ENCODE measurements at places on chromosomes 12 and 14.

DNA sequence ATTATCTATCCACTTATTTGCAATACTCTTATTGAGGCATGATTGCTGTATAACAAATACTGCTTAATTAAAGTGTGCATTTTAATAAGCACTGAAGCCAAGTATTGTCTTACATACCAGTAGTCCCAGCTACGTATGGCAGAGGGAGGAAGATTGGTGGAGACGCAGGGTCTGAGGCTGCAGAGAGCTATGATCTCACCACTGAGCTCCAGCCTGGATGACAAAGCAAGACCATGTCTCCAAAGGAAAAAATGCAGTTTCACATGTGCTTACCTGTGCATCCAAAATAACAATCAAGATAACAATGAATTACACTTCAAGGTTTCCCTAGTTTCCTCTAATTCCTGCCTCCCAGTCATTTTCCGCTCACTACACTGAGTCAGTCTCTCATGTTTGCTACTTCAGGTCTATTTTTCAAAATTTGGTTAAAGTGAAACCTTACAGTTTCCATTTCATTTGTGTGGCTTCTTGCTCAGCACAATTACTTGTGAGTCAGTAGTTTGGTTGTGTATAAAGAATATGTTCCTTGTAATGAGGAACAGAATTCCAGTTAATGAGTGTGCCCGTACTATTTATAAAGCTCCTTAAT lies 1250.1 kb downstream of the TMEM121 start:
- DNase-seq = no peak

- DNase-seq = peak; percentile 28
These were observed 6.0 kb downstream of the SIX6 start for GRCh38 chr14:60514741-60515491.

DNA sequence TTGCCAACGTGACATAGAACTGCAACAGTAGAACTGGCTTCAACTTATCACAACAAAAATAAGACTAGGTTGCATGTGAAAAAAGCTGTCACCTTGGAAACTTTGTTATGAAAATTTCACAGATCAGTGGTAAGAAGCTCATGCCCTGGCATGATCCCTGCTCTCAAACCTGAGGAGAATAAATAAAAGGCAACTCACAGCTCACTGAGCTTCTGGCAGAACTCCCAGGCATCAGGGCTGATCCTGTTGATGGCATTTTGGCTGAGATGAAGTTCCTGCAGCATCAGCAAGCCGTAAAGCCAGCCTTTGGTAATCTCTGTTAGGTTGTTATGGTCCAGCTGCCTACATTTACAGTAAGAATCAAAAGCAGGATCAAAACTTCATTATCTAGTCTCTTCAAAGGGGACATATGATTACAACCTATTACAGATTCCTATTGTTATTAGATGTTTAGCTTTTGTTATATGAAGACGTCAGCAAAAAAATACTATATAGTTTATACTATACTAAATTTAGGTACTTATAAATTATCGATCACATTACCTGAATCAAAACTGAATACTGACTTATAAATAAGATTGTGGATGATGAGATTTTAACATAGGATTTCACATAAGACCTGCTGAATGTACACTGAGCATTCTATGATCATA lies 32.0 kb downstream of the LRIG3 start:
- DNase-seq = no peak

DNA sequence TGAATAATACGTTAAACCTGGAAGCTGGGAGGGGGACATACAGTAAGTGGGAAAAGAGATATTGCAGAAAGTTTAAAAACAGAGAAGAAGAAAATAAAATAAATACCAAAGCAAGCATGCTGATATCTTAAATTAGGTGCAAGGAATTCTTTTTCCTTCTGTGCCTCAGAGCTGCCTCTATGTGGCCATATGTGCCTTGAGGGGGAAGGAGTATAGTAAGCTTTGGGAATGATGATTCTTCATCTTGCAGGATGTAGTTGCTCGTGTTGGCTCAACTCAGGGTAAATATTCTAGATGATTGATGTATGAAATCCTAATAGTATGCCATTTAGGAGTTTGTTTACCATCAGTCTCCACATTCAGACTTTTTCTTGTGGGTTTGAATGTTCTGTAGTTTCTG lies 251.4 kb downstream of the RGS6 start:
- no peak for DNase-seq

DNA sequence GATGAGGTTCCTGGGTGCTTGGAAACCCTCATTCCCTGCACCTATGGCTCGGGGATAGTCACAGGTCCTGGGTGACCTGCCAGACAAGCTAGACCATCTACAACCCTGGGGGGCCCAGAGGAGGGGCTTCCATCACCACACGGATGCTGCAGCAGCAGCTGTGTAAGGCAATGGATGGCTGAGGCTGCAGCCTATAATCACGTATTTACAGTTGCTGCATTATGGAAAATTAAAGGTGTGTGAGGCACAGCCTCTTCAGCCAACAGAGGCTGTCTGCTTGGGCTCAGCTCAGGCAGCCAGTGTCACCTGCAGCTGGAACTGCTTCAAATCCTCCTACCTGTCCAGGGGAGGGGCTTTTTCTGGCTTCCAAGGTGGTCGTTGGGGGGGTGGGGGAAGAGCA lies 268.1 kb downstream of the CACNA1C start:
- no peak for DNase-seq

- DNase-seq = no peak
These were observed 344.6 kb downstream of the C12orf75 start for GRCh38 chr12:105674871-105675699.

DNA sequence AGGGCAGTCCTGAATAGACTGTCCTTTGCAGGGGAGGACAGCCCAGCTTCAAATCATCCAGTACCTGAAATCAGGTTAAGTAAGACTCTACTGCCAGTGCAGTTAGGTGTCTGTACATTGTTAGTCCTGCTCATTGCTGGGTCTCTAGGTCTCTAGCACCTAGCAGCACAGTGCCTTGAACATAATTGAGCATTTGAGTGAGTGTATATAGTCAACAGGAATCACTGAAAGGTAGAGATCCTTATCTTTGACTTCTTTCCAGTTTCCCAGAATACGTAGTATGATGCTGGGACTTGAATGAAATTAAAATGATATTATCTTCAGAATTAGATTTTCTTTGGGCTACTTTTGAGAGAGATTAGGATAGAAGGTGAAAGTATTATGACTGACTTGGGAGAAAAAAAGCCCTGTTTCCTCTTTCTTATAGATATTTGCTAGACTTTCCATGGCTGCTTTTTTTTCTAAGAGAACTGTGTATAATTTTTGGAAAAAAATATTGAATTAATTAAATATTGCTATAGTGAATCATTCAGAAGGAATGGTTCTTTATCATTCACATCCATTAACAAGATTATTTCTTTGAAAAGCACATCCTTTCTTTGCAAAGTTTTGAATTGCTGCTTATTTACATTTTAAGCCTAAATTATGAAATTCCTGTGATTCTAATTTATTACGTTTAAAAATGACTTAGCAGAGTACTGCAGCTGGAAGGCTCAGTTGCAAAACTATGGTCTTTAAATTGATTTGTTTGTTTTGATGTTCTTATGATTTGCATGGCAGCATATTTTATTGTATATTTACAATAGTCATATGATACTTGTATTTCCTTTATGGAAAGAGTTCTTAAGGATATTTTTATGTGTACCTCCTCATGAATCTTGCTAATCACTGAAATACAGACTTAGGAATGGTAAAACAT lies 51.6 kb downstream of the PPP4R4 start:
- no peak for DNase-seq

GRCh38 chr14:92785667-92786426 lies 8.3 kb upstream of the GOLGA5 start:
- DNase-seq = no peak

DNA sequence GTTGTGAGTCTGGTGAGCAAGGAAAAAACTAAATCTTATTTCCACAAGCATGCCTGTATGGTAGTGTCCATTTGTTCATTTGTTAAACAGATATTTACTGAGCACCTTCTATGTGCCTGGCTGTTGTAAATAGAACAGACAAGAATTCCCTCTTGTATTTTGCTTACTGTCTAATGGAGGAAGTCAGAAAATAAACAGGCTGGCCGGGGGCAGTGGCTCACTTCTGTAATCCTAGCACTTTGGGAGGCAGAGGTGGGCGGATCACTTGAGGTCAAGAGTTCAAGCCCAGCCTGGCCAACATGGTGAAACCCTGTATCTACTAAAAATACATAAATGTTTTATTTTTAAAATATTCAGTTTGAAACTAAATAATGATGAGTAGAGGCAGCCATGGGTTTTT lies 79.3 kb downstream of the GTF2A1 start:
- DNase-seq = no peak

DNA sequence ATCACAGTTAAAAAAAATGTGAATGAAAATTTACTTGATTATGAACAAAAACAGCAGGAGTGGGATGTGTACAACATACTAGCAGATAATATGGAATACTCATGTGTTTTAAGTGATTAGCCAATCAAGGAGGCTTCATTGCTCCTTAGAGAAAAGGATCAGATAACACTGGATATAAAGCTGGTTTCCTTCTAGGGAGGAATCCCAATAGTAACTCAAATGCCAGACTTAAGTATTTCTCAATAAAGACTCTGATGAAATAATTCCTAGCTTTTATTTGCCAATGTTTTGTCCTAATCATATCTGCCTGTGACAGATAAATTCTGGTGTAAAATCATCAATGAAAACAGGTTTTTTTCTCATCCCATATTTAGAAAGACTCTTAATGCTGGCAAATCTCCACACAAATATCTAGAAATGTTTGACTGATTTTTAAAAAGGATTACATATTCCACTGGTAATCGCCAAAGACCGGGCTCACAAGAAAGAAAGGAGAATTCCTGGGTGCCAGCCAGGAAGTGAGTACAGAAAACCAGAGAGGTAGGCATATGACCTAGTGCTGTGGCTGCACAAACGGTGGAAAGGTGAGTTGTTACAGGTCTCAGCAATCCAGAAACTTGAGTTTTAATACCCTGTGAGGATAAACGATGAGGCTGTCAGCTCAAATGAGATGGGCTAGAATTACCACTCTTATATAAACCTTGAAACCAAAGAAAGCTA lies 108.6 kb upstream of the TTC7B start:
- DNase-seq = no peak

GRCh38 chr12:90575995-90576394 lies 379.0 kb downstream of the CCER1 start:
- no peak for DNase-seq

DNA sequence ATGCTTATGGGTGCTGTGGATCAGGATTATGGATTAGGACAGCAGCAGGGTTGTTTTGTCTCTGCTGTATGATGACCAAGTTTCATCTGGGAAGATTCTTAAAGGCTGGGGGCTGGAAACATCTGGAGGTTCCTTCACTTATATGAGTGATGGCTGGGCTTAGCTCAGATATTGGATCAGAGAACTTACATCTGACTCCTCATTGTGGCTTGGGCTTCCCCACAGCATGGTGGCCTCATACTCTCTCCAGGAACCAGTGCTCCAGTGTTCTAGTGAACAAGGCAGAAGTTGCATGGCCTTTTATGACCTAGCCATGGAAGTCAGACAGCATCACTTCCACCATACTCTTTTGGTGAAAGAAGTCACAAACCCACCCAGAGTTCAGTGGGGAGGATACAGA lies 336.1 kb upstream of the TBX3 start:
- no peak for DNase-seq

DNA sequence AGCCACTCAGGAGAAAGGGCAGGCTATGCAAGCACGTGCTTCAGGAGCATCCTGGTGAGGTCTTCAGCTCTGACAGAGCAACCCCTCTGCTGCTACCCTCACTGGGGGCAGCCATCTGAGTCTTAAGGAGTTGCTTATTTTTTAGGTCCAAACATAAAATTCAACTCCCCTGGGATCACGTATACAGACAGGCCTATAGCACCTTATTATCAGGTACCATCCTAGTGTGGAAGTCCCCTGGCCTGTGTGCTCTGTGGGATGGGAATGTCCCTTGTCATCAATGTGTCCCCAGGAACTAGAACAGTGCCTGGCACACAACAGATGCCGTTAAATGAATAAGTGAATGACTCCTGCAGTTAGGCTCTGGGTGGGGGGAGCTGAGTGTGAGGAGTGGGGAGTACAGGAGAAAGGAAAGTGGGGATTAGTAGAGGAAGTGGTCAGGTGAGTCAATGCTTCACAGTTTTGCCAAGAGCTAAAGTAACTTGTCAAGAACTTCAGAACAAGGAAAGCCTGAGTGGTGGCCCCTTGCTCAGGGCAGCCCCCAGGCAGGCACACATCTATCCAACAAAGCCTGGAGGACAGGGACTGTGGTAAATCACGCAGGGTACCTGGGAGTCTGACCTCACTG lies 33.5 kb downstream of the DAD1 start:
- no peak for DNase-seq

- no peak for DNase-seq
These were observed 322.1 kb upstream of the RGS6 start for GRCh38 chr14:71610149-71610548.

- DNase-seq = no peak
These were observed 6.1 kb downstream of the EDDM3B start for GRCh38 chr14:20774258-20774824.

All from memory B cell (primary cell).